AML-193 (cell line): ENCODE measurements at places on chromosomes 1 and 21.

GRCh38 chr1:208615371-208615770, 371.2 kb upstream of the PLXNA2 start:
- no peak for DNase-seq

GRCh38 chr1:81590171-81590570, 210.6 kb upstream of the ADGRL2 start:
- no peak for DNase-seq

- no peak for DNase-seq
These were observed 6.0 kb downstream of the LORICRIN start for GRCh38 chr1:153265457-153265856.

GRCh38 chr1:170657275-170657853, 6.6 kb upstream of the PRRX1 start:
- no peak for DNase-seq

GRCh38 chr21:44461005-44461404, 5.7 kb downstream of the LRRC3 start:
- no peak for DNase-seq

GRCh38 chr1:236108027-236108648, 34.2 kb upstream of the GPR137B start:
- no peak for DNase-seq

DNA sequence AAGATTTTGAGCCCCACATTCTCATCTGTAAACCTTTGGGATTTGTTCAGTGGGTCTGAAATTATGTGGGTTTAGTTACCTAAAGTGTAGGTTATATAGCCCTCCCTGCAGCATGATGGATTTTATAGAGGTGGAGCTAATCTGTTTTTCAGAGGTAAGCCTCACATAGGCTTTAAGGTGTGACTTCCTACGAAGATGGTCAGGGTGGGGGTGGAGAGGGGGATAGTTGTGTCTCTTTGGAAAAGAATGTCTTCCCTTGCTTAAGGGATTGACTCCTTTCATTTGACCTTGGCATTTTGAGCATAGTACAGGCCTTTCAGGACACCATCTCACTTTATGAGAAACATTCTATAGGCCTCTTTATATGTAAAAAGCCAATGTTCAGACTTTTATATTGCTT, 3.4 kb downstream of the CACHD1 start:
- DNase-seq = no peak

DNA sequence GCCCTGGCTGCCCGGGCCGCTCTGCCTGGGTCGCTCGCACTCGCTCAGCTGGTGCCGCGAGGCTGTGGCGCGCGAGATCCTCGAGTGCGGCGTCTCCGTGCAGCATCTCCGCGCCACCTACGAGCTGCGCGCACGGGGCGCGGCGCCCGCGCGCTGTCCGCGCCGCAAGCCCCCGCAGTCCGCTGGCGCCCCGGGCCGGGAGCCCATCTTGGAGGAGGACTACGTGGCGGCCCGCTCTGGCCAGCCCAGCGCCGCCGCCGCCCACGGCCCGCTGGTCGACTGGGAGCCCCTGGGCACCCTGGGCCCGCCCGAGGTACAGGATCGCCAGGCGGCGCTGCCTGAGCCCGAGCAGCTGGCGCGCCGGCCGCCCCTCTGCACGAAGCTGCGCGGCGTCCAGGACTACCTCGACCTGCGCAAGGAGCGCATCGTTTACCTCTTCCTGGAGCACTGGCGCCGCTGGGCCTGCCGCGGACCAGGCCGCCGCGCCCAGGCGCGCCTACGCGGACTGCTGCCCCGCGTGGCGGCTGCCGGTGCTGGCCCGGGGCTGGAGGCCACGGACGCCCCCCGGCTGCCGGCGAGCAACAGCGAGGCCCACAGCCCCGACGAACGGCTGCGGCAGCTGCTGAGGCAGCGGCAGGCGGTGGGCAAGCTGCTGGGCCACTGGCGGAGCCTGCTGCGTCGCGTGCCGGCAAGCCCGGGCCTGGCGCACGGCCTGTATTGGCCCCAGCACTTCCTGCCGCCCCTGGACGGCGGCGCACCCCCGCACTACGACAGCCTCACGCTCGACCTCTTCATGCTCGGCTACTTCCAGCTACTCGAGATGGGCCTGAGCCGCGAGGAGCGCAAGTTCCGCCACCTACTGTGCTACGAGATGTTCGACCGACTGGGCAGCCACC, 10.9 kb downstream of the TNFRSF25 start:
- DNase-seq = no peak

DNA sequence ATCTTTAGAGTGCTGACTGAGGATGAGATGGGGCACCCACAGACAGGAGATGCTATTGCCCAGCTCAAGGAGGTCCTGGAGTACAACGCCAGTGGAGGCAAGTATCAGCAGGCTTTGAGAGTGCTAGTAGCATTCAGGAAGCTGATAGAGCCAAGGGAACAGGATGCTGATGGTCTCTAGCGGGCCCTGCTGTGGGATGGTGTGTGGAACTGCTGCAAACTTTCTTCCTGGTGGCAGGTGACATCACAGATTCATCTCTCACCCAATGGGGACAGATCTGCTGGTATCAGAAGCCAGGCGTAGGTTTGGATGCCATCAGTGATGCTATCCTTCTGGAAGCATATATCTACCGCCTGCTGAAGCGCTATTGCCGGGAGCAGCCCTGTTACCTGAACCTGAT, 609.8 kb upstream of the NCAM2 start:
- no peak for DNase-seq

GRCh38 chr1:82485591-82486369, 685.0 kb downstream of the ADGRL2 start:
- no peak for DNase-seq

GRCh38 chr21:39186676-39187075, 3.4 kb upstream of the PSMG1 start:
- DNase-seq = no peak

GRCh38 chr21:42299324-42300044, 15.7 kb downstream of the TFF3 start:
- no peak for DNase-seq

DNA sequence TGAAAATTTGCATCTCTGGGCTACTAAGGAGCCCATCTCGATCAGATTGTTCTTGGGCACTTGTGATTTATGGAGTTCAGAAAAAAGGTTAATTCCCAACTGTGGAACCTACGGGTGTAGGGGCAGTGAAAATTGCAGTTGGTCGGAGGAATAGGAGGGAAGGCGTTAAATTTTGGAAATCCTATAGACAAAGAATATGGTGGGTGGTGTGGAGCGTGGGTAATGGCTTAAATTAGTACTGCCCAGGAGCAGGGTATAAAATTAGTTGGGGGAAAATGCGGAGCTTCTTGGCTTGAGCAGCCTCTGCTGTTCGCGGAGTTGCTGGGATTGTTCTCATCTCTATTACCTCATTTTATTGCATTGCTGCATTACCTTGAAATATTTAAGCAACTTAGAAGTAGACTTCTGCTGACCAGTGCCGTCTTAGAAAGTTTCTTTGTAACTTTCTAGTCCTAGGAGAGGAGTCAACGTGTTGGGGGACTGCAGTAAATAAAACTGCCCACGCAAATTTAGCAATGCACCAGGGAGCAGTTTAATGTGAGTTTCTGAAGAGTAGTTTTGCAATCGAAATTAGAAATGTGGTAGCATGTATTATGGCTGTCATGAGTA, 514 bp downstream of the S1PR1 start:
- DNase-seq = no peak

- no peak for DNase-seq
These were observed 16.1 kb upstream of the GSTM4 start for GRCh38 chr1:109639841-109640184.

DNA sequence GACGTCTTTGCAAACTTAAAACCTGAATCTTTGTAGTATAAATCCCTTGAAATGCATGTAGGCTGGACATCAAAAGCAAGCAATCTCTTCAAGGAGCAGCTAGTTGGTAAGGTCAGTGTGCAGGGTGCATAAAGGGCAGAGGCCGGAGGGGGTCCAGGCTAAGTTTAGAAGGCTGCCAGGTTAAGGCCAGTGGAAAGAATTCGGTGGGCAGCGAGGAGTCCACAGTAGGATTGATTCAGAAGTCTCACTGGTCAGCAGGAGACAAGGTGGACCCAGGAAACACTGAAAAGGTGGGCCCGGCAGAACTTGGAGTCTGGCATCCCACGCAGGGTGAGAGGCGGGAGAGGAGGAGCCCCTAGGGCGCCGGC, 390 bp upstream of the PCSK9 start:
- DNase-seq = no peak

- no peak for DNase-seq
These were observed 502 bp downstream of the VANGL2 start for GRCh38 chr1:160400646-160401486.

GRCh38 chr1:194076646-194077045, 890.2 kb upstream of the B3GALT2 start:
- DNase-seq = no peak

GRCh38 chr1:155261493-155261851, 688 bp downstream of the SCAMP3 start:
- peak; percentile 20 for DNase-seq

- no peak for DNase-seq
These were observed 17.4 kb downstream of the ACTRT2 start for GRCh38 chr1:3038571-3039181.

- no peak for DNase-seq
These were observed 1.3 kb downstream of the ZNF644 start for GRCh38 chr1:91020486-91020885.

GRCh38 chr21:41668686-41669532, 97.9 kb downstream of the RIPK4 start:
- no peak for DNase-seq

GRCh38 chr1:98702976-98703375, 41.5 kb downstream of the SNX7 start:
- no peak for DNase-seq

GRCh38 chr1:90850898-90851710, 134.0 kb upstream of the BARHL2 start:
- no peak for DNase-seq

GRCh38 chr1:225766967-225767633, 10.5 kb upstream of the SRP9 start:
- DNase-seq = no peak

- DNase-seq = no peak
These were observed 591.2 kb upstream of the PTBP2 start for GRCh38 chr1:96130432-96130831.

- DNase-seq = no peak
These were observed 3.0 kb downstream of the DUSP23 start for GRCh38 chr1:159783724-159784123.

DNA sequence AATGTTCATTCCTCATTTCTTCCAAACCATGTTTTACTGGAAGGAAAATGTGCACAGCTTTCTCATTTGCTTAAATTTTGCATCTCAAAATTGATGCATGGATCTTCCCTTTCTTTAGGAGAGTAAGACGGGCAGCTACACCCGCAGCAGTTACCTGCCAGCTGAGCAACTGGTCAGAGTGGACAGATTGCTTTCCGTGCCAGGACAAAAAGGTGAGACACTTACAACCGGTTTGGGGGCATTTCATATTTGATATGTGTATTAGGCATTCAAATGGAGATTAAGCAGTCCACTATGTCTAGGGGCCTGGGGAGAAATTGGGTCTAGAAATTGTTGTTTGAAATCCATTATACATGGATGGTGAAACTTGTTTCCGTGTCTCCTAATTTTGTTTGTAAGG, 12.9 kb downstream of the C8A start:
- DNase-seq = no peak
